CD8-positive, alpha-beta T cell (primary cell): ENCODE measurements at places on chromosomes 13 and 19.

DNA sequence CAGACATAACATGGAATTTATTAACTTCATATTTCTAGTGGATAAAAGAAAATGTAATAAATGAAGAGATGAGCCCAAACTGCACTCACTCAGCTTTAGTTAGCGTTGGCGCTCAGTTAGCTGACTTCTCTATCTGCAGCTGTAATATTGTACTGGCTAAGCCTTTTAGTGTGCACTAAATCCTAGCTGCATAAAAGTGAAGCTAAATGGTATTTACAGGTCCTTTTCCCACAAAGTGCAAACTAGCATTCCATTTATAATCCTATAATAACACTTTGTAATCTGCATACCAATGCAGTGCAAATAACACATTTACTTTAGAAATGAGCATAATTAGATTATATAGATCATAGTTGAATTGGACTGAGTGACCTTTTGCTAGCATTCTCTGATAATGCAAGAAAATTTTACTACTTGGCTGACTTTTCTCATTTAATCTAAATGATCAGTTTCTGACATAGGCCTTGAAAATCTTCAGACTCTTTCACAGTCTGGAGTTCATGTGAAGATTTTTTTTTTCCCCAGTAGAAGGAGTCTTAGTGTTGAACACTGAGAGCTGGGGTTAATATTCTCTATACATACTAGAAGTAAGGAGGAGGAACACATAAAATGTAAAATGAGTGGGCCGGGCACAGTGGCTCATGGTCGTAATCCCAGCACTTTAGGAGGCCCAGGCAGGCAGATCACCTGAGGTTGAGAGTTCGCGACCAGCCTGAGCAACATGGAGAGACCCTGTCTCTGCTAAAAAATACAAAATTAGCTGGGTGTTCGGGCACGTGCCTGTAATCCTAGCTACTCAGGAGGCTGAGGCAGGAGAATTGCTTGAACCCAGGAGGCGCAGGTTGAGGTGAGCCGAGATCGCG lies 1426.4 kb downstream of the PCDH9 start:
- no peak for DNase-seq

DNA sequence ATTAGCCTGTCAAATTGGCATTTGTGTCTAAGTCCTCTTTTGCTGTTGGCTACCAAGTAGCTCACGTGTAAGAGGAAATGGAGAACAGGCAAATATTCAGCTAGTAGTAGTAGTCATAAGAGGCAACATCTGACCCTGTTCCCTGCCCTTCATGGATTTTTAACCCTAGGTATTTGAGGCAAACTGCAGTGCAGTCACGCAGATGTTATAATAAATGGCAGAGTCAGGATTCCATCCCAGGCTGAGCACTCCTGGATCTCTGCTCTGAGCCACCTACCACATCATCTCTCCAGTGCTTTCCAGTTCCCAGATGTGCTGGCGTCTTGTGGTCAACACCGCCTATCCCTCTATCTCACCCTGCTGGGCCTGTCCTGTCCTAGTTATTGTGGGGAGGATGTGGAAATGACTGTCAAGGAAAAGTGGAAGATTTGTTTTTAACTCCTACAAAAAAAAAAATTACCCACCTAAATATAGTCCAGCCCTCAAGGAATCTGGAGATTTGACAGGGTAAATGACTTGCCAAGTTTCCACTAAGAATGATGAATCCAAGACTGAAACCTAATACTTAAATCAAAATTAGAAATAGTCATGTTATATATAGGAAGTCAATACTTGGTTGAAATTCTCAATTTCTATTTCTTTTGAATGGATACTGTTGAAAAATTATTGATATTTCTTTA lies 322.9 kb downstream of the GPC6 start:
- no peak for DNase-seq

GRCh38 chr13:33445476-33445875 lies 159.9 kb upstream of the STARD13 start:
- no peak for DNase-seq

DNA sequence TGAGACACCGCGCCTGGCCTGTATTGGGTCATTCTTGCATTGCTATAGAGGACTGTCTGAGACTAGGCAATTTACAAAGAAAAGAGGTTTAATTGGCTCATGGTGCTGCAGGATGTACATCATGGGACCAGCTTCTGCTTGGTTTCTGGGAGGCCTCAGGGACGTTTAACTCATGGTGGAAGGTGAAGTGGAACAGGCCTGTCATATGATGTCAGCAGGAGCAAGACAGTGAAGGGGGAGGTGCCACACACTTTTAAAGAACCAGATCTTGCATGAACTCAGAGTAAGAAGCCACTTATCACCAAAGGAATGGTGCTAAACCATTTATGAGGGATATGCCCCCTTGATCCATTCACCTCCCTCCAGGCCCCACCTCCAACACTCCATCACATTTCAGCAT lies 18.7 kb downstream of the CARD8 start:
- DNase-seq = no peak

DNA sequence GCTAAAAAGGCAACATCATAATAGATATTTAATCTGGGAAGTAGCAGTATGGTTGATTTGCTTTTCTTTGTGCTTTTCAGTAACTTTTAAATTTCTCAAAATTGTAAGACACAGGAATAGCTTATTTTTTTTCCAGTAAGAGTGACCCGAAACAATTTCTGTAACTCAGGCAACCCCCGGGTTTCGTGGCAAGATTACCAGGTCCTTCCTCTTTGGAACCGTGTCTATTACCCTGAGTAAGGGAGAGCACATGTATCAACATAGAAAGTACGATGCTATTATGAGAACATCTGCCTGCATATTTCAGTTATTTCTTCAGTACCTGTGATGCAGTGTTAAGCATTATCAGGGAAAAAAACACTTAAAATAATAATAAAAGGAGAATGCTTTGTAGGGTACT lies 64.1 kb downstream of the DOCK9 start:
- DNase-seq = no peak

GRCh38 chr13:102770435-102770834 lies 3.2 kb downstream of the TEX30 start:
- DNase-seq = no peak

GRCh38 chr19:14563989-14564651 lies 7.7 kb downstream of the NDUFB7 start:
- DNase-seq = peak; percentile 68

DNA sequence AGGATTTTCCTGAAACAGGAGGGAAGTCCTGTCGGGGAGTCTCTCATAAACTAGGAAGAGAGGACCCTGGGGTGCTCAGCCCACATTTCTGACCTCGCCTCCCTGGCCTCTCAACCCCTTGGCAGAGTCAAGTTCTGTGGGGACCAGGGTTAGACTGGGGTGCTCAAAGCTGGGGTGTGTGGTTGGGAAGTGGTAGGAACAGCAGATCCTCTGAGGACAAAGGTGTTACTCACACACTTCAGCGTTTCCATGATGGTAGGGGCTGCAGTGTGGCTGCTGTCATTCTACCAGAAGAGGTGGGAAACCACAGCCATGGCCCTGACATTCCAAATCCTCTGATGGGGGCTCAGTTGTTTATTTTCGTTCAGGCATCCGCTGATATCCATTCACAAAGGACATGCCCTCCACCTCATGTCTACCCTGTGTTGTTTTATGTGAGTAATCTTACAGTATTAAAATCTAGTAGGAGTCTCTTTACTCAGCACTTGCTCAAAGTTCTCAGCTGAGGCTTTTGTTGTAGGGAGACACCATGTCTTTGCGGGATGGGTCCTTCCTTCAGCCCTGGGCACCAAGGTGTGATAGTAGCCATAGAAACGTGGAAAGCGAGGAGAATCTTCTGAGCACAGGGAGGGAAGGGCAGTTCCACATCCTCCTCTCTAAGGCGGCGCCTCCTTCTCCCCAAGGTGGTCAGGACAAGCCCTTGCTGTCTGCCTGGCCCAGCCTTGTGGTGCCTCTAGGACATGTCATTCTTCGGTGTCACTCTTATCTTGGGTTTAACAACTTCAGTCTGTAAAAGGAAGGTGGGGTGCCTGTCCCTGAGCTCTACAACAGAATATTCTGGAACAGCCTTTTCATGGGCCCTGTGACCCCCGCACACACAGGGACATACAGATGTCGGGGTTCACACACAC lies 1.5 kb downstream of the KIR2DL3 start:
- no peak for DNase-seq

DNA sequence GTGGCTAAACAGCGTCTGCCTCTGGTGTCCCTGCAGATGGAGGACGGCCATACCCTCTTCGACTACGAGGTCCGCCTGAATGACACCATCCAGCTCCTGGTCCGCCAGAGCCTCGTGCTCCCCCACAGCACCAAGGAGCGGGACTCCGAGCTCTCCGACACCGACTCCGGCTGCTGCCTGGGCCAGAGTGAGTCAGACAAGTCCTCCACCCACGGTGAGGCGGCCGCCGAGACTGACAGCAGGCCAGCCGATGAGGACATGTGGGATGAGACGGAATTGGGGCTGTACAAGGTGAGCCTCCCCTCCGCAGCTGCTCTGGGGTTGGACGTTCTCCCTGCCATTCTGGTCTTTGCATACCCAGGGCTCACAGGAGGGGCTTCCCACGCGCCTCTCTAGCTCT lies 19.9 kb downstream of the UHRF1 start:
- DNase-seq = no peak

GRCh38 chr13:33550885-33551284 lies 265.3 kb upstream of the STARD13 start:
- no peak for DNase-seq

- DNase-seq = no peak
Observed at GRCh38 chr13:32669030-32669646, 82.9 kb downstream of the PDS5B start.

- DNase-seq = no peak
Observed at GRCh38 chr13:100666124-100666523, 8.5 kb downstream of the TMTC4 start.

DNA sequence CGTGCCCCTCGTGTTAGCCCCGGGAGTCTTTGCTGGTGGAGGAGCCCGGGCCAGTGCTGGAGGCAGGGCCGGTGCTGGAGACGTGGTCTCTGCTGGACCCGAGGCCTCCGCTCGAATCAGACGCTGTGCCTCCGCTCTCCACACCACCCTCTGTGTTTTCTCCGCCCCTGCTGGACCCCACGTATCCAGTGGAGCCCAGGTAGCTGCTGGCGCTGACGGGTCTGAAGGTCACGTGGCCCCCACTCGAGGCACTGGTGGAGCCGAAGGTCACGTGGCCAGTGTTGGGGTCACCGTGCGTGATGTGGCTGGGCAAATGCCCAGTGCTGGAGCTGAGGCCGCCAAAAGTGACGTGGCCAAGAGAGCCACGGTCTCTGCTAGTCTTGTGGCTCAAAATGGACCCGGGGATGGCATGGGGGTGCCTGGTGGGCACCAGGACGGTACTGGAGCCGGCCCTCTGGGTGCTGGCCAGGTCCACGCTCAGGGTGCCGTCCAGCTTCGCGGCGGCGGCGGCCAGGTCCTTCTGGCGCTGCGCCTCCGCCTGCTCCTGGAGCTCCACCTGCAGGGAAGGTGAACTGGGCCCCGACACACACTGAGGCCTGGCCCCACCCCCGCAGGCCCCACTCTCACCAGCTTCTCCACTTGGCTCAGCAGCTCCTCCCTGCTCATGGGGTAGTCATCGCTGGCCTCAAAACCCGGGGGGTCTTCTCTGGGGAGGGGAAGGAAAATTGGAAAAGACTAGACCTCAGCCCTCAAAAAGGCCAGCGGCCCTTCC lies 27.3 kb downstream of the ZNF114 start:
- no peak for DNase-seq
